ENCODE measurements at places on chromosomes 4 and X.

DNA sequence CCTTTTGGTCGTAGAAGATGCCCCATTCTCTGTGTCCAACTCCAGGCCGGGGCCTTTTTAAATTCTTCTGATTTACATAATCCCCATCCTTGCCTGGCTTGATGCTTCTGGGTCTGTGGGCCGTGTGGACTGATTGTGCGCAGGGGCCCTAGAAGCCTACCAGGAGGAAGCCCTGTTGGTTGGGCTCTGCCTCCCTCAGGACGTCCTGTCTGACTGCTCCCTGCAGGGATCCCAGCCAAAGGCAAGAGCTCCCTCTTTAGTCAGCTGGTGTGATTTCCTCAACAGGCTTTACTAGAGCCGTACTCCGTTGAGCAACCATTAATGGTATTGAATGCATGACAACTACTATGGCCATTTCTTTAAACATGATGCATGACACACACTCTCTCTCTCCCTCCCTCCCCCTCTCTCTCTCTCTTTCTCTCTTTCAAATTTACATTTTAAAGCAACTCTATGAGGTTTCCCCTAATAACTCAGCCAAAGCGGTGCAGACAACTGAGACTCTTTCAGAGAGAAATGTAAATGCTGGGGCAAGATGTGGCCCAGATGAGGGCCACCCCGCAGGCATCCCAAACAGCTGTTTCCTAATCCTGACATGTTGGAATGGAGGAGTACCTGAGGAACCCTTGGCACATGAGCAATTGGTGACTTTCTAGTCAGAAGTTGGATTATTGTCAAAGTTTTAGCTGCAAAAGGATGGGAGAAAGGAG lies 117.3 kb downstream of the DRD5 start:
- peak; percentile 19 for DNase-seq

- no peak for DNase-seq
These were observed 50.5 kb upstream of the FAM9C start for GRCh38 chrX:13094828-13095341.

DNA sequence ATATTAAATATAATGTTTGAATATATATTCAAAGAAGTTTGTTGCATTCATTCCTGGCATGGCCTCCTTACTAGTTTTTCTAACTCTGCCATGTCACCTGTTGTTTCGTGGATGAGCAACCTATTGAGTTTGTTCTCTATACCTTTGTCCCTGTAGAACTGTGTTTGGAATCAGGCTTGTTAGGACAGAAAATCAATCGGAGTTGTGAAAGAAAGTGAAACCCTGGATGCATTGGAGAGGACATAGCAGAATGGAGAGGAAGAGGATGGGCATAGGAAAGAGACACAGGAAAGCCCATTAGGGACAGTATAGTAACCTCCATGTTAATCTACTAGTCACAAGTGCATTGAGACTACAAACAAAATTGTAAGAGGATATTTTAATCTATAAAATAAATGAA lies 31.2 kb downstream of the ANK2 start:
- DNase-seq: no peak

- no peak for DNase-seq
These were observed 13.9 kb downstream of the ALB start for GRCh38 chr4:73417973-73418372.

DNA sequence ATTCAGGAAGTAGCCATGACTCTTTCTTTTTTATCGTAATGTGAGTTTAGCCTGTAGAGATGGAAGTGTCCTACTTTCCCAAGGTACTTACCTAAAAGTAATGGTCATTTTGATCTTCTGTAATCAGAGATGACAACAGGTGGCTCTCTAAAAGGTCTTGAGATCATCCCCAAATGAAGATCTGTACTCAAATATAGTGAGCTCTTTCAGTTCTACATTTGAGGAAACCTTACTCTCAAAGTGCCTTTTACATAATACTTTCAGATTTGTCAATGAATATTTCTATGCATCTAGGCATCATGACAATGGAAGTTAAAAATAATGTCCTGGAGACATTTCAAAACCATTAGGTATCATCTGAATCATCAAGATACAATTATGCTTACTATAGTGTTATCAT lies 17.2 kb upstream of the MND1 start:
- DNase-seq: no peak

DNA sequence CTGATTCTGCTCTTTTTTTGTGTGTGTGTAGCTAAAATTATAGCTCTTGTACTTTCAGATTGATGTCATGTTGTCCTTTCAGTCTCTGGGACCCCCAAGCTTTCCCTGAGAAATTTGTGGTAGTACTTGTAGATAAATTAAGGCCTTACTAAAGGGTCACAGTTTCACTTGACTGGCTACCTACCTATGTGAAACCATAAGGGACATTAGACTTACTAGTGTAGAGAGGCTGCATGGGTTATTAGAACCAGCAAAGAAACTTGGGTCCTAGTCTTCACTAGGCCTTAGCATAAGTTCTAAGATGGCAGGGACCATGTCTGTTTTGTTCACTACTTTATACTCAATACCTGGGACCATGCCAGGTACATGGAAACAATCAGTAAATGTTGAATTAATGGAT lies 21.4 kb downstream of the WDR44 start:
- no peak for DNase-seq

GRCh38 chr4:5883916-5884315 lies 9.0 kb downstream of the CRMP1 start:
- no peak for DNase-seq

- DNase-seq: no peak
These were observed 7.5 kb downstream of the TLR10 start for GRCh38 chr4:38775326-38775725.

GRCh38 chrX:154515090-154515965 lies 704 bp downstream of the FAM3A start:
- DNase-seq: no peak

GRCh38 chrX:136630881-136631280 lies 17.1 kb upstream of the CD40LG start:
- DNase-seq: no peak

DNA sequence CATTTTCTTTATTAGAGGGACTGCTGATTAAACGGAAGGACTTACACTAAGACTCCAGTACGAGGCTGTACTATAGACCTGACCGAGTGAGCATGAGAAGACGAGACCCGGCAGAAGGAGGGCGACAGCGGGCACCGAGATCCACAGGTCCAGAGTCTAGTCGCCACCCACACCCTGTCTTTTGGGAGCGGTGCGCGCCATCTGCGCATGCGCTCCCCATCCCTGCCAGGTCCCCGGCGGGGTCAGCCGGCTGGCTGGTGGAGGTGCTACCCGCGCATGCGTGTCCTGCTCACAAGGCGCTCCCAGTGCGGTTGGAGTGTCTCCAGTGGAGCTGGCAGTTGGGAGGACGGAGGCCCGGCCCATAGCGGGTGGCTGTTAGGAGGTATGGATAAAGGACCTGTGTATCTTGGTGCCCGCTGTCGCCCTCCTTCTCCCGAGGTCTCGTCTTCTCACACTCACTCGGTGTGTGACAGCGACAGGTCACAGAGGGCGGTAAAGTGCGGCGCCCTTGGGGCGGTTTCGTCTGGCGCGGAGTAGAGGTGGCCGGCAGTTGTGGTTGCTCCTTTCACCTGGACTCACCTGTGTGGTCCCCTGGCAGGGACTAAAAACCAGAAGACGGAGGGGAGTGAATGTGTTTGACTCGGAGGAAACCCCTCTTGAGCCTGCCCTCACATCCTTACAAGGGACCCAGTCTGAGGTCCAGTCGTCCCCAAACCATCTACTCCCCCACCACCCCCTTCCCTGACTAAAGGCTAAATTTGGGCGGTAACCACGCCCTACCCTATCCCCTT lies 7.6 kb upstream of the HSD17B10 start:
- peak; percentile 59 for DNase-seq

DNA sequence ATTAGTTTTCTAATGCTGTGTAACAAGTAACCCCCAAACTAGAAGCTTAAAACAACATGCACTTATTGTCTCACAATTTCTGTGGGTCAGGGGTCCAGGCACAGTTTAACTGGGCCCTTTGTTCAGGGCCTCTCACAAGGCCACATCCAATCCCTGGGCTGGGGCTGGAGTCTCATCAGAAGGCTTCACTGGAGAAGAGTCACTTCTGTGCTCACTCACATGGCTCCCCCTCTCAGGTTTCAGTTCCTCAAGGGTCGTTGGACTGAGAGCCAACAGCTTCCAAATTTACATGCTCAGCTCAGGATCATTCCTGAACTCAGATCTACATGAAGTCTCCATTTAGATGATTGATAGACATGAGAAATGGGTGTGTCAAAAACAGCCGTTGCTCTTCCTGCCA lies 77.1 kb downstream of the EVC start:
- DNase-seq: no peak

GRCh38 chr4:164203476-164203875 lies 550.5 kb upstream of the SMIM31 start:
- DNase-seq: no peak

GRCh38 chrX:120452131-120452530 lies 17.0 kb downstream of the LAMP2 start:
- DNase-seq: peak; percentile 27

GRCh38 chr4:134202166-134202956 lies 772 bp upstream of the PABPC4L start:
- no peak for DNase-seq

DNA sequence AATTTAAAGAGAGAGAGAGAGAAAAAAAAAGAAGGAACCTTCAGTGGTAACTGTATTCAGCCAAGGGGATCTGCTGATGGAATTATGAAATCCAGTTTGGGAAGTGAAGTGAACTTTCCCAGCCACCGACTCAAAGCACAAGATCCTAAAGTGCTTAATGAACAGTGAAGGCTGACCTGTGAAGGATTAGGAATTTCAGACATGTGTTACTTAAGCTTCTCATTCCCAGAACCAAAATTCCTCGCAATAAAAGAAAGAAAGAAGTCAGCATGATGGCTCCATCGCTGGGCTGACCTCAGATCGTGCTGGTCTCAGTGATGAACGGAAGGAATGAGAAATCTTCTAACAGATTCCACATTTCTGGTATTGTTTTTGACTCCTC lies 135.2 kb downstream of the ARSF start:
- no peak for DNase-seq

DNA sequence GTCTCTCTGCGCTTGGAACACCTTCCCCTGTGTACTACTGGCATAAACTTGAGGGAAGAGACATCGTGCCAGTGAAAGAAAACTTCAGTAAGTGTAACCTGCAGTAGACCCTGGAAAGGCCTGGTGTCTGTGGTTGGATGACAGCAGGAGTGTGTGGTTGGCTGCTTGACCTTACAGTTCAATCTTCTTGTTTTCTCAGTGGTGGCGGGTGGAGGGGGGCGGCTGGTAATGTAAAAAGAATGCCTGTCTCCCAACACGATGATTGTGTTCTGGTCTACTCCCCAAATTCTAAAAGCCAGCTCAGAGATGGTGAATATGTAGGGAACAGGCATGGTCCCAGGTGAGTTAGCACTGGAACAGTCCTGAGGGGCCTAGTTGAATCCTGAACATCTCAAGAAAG lies 18.6 kb downstream of the PSMD10 start:
- DNase-seq: no peak

DNA sequence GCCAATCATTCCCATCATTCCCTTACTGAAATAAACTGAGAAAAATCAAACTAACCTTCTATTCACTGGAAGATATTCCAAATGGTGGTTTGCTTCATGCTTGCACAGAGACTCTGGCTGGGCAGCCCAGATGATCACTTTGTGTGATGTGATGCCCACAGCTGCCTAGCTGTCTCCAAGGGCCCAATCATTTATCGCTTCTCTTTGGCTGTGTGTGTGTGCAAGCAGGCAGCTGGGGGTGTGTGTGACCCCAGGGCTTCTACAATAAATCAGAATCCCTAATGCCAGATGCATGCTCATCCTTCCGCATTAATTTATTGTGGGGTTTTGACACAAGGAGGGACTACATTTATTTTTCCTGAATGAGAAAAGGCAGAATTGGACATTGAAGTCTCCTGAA lies 140.1 kb upstream of the NDP start:
- DNase-seq: no peak

DNA sequence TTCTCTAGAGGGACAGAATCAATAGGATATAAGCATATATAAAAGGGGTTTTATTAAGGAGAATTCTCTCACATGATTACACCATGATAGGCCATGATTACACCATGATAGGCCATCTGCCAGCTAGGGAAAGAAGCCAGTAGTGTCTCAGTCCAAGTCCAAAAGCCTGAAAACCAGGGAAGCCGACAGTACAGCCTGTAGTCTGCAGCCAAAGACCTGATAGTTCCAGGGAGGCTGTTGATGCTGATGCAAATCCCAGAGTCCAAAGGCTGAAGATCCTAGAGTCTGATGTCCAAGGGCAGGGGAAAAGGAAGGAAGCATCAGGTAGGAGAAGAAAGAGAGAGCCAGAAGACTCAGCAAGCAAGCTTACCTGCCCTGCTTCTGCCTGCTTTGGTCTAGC lies 411.3 kb upstream of the EMCN start:
- no peak for DNase-seq

DNA sequence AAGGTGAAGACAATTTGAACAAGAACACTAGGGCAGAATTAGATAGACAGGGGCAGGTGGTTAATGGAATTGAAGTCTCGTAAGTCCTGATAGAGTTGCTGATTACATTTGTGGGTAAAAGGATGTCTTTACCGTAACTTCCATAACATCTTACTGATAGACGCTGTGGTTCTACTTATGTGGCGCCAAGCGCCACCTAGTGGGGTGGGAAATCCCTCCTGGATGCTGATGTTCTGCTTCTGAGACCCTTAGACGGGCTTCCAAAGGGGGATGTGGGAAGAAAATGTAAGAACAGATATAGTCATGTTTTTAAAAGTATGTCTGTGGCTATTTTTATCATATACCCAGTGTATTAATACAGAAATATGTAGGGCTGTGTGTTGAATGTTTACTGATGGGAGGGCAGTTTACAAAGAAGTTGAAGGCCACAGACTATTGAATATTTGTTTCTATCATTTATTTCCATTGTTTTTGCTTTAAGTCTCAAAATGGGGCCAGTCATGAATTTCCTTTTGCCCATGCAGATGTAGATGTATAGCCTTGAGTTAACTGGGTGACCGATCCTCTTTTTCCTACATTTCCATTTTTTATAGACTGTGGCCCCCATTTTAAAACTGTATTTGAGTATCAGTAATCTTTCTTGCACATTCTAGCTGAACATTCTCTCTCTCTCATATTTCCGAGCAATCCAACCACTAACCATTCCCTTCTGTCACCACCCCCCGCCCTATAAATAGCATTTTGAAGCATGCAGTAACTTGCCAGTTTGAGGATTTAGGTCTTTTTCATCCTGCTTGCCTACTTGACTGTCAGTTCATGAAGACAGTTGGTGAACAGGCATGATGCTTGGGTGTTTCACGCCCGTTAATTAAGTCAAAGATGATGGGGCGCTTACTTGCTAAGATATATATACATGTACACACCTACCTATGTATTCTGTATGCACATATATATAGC lies 12.1 kb upstream of the TLR8 start:
- DNase-seq: no peak

DNA sequence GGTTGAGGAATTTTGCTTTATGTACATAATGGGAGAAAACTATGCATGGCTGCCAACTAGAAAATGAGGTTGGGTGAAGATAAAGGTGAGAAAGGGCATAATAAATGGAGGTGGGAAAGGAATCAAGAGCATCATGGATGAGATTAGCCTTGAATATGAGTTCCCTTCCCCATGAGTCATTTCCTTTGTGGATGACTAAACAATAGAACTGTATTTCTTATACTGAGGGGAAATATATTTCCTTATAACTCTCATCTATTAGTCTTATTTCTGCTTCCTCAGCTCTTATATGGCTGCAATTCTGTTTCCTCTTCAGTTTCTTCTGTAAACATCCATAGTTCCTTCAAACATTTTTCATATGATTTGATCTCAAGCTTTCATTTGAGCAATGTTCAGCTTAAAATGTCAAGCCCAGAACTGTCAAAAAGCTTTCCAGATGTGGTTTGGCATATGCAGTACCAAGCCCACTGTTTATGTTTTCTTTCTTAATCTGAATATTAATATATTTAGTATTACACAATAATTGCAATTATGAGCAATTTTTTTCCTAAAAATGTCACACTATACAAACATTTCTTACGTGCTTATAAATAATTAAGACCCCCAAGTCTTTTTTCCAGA lies 100.7 kb upstream of the GRPR start:
- no peak for DNase-seq
